ENCODE measurements at places on chromosomes 6 and 20.

DNA sequence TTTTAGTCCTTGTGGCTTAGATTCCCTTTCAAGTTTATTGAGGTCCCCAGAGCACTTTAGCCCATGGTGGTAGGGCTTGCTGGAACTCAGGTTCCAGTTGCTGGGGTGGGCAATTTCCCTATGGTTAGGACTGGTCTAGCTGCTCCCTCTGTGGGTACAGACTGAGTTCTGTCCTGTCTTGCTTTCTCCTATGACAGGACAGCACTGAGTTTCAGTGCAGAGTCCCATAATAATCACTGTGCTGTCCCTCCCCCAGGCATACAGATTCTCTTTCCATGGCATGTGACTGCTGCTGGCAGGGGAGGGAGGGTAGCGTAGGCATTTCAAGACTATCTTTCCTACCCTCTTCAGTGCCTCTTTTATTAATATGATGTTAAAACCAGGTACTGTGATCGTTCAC is 17.1 kb upstream of the ERVFRD-1 start:
- no peak for DNase-seq

DNA sequence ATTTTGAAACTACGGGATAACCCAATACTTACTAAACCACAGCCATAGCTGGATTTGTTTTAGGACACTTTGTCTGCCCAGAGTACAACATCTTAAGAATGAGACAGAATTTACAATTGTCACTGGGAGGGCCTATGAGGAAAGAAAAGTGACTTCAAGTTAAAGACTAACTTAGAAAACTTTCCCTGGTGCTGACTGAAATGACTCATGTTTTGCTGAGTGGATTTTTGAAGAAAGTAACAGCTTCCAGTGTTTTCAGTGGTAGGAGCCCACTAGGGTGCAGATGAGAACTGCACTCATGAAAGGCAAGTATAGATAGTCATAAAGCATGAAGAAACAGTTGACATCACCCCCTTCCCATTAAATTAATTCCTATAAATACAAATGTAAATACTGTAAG is 988.2 kb upstream of the MAP3K7 start:
- DNase-seq: no peak

DNA sequence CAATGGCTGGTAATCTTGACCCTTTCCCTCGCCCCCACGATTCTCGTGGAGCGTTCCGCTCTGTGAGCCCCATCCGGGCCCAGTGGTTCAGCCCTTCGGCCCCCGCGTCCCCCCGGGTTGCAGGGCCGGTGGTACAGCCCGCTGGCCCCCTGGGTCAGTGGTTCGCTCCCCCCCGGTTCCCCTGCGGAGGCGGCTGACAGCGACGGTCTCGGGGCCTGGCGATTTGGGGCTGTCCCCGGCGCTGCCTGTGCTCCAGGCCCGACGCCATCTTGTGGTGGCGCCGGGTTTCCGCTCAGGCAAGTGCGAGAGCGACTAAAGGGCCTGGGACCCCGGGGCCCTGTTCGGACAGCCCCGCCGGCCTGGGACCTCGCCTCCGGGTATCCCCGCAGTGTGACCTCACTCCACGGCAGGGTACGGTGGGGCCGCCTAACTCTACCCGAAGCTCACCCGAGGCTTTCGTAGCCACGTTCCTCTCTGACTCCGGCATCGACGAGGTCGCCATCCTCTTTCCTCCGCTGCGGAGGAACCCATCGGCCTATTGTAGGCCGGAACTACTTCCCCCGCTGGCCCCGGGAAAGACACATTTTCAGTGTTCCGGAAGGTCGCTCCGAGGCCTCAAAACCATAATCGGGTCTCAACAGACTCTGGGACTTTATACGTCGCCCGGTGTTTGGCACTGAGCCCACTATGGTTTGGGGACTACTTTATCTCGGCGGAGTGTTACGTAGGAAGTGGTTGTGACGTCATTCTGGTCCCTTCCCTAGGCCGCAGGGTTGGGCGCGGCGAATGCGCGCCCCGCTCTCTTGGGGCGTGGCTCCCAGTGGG is at the start of gene ZNF335:
Gene ZNF335 (minus strand): TSS at position 529 of the 825 bp plus-strand sequence. CDS start 793 bp downstream, outside the sequence.
- DNase-seq: peak; percentile 90

GRCh38 chr6:26321005-26321404 is 44.0 kb upstream of the BTN3A2 start:
- DNase-seq: no peak
